Activated T-cell treated with anti-CD3 and anti-CD28 coated beads, Interleukin-2, amount 50 U/mL, for 1 hour (primary cell): ENCODE measurements at places on chromosomes 2 and 18.

DNA sequence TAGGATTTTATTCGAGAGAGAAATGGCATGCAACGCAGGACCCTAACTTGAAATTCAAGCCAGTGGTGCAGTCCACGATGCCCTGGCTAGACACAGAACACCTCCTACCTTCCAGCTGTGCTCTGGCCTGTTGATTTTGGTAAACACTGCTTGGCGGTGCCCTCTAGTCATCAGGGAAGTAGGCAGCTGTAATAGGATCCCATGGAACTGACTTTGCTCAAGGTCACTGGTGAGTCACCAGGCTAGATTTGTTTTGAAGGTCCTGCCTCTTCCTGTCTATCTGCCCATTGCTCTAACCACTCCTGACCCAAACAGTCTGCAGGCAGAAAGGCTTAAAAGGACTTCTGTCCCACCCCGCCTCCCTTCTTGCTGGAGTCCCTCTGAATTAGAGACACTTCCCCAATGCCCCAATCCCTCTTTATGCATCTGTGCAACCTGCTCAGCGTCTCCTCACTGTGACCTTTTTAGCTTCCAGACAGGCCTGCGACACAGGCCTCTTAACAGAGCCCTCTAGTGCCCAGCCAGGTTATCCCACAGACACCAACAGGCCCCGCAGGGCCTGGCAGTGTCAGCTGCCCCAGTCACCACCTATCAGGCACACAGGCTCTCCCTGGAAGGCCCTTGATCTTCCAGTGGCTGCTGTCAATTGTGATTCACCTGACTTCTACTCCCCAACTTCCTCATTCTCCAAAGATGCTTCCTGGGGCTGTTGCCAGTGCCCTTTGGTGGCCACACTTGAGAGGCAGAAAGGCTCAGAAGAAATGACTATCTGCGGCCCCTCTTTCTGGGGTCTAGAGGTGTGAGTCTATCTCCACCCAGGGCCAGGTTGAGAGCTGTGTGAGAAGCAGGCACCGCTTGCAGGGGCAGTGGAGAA lies 5.2 kb downstream of the TMEM127 start:
- no peak for DNase-seq

DNA sequence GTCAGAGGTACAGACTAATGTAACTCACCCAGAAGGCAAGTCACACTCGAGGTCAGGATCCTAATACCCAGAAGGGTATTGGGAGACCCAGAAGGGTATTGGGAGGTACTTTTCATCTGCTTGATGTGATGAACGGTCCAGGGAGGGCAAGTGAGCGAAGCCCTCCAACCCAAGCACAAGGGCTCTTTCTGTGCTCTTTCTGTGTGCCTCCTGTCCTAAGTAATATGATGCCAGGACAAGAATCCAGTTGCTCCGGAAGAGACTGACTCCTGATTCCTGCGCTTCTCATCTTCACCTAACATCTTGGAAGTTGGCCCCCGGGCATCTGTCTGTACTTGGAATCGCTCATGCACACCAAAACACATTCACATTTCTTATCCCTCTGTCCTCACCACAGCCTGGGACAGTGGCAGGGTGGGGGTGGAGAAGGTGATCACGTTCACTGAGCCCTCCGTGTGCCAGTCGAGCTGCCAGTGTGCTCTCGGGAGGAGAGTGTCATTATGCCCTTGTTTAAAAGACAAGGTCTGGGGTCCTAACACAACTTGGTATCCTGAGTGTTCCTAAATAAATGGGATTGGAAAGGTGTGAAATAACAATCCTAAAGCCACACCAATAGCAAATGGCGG lies 17.1 kb downstream of the GYPC start:
- DNase-seq, result no peak

- no peak for DNase-seq
Measured at GRCh38 chr2:230684270-230685168, 28.1 kb upstream of the CAB39 start.

DNA sequence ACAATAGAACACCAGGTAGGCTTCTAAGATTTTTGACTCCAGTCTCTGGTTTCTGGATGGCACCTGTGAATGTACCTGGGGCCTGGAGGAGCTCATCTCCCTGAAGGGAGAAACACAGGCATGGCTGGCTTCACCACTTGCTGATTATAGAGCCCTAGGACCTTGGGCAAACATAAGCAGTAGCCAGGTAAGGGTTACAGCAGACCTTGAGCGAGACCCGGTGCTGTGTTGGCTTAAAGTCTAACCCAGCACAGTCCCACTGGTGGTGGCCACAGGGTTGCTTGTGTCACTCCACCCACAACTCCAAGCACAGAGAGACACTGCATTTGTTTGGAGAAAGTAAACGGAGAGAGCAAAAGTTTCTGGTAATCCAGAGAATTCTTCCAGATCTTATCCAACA lies 104.7 kb upstream of the SPOPL start:
- no peak for DNase-seq
